ENCODE measurements at places on chromosomes 4 and X. TPM values are rescaled to one million over a fixed set of nuclear protein-coding genes. Genes with fewer than 3 reads are reported as not detected.
A peak's percentile ranks its signal among the peaks of the same experiment; 100 is the strongest.

DNA sequence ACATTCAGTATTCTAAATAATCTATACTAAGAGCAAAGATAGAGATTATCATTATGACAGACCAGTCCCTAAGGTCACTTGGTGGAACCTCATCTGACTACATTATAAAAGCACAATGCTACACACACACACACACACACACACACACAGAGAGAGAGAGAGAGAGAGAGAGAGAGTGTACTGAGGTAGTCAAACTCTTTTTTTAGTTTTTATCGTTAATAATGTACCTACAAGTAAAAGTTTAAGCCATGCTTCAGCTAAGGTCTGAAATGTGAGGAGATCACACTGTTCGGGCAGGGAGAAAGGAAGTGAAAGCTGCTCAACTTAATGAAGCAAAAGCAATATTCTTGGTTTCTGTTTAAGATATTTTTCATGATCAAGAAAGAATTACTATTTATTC is 75.8 kb upstream of the CCDC160 start:
- DNase-seq, result peak; percentile 20

GLOD5 gene
- total RNA-seq, result not detected

DNA sequence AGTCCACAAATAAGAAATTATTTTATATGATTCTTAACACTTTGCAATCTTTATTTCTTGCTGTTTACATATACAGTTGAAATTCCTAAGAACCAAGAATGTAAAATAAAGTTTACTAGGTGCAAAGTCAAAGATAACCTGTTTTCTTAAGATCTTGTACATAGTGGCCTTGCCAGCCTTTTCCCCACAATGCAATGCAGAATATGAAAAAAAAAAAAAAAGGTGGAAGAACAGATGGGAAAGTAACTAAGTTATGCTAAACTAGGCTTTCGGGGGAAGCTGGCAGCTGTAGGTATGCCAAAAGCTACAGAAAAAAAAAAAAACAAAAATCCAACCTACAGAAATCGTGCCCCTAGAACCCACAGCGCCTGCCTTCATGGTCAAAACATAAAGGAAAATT is 1588.4 kb downstream of the STIM2 start:
- no peak for DNase-seq

DNA sequence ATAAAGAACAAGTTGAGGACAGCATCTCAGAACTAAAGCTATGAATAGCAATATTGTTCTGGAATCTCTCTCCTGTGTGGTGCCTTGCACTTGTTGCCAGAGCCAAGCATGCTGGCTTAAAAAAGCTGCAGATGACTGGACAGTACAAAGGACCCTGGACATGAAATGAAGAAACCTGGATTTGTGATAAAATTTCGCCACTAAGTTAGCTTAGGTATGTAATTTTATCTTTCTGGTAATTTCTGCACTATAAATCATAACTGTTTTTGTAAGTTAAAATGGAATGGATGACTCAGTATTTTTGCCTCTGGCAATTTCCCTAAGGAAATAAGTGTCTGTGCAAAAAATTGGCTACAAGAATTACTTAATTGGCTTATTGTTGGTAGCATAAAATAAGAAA is 317.2 kb downstream of the CAMK2D start:
- DNase-seq, result no peak

MRFAP1L1 gene
- 30.9 TPM for total RNA-seq

DNA sequence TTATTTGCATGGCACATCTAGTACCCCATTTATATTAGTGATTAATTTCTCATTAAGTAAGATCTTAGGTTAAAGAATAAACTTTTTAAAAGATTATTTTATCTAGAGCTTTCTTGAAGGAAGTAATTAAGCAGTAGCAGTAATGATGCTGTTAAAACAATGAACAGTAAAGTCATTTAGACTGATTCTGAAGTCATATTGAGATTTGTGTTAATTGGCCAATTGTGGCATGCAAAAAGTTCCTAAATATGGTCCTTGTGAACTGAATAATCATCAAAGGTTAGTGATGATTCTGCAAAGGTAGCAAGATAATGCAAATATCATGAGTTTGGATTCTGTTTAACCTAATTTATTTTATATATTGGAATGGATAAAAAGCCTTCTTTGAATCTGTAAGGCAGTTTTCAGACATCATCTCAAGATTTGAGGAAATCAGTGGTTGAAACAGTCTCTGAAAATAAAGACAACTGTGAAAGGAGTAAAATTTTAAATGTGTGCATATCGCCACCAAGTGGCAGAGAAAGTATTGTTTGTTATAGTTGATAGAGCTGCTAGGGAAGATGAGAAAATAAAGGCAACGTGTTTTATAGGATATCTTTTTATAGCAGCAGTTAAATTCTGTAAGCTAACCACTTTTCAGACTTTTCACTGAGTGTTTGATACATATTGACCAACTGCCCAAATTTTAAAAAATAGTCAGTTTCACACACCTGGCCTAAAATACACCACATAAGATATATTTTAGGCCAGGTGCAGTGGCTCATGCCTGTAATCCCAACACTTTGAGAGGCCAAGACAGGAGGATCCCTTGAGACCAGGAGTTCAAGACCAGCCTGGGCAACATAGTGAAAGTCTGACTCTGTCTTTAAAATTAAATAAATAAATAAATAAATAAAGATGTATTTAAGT is 79.6 kb downstream of the CCKAR start:
- DNase-seq, result peak; percentile 18

- DNase-seq, result no peak
Measured at GRCh38 chrX:81174286-81174685, 27.4 kb downstream of the HMGN5 start.

GRCh38 chr4:128322311-128322710 is 34.7 kb upstream of the PGRMC2 start:
- no peak for DNase-seq

MSX1 gene
- total RNA-seq, result 1.6 TPM

DNA sequence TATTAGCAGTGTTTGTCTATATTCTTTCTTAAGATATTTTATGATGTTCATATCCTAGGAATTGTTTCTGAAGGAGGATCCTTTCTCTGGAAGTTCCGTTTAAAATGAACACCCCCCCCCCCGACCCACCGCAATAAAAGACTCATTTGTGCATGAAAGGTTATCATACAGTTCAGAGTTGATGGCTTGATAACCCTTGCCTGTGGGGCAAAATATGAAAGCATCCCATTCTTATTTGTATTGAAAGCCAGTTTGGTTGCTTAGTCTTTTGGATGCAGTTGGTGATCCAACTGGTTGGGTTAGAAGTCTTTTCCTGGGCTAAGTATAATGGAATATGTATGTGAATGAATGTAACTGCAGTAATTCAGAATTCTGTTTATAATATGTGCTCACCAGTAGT is 8.3 kb downstream of the INTS6L start:
- DNase-seq, result no peak

DNA sequence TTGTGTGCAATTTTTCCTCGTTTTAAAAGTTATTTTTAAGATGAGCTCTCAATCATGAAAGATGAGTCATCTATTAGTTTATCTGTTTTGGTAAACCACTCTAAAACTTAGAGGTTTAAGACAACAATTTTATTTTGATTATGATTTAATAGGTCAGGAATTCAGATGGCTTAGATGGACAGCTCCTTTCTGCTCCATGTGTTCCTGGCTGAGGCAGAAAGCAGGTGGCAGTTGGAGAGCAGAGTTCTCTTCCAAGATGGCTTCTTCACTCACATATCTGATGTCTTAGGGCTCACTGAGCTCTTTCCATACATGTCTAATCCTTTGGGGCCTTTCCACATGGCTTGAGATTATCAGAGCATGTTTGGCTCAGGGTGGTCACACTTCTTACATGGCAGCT is 48.3 kb upstream of the GRPR start:
- DNase-seq, result no peak

- no peak for DNase-seq
Measured at GRCh38 chrX:136210243-136210642, 41.0 kb downstream of the MAP7D3 start.
